Stimulated activated CD8-positive, alpha-beta memory T cell treated with anti-CD3 and anti-CD28 coated beads, Interleukin-4, amount 100 ng/mL, for 24 hours (primary cell): ENCODE measurements at places on chromosomes 6 and 20.

- DNase-seq: no peak
Measured at GRCh38 chr6:13152764-13153163, 175.6 kb downstream of the TBC1D7 start.

GRCh38 chr6:118808793-118809638 lies 84.9 kb upstream of the ASF1A start:
- DNase-seq: no peak

- no peak for DNase-seq
Measured at GRCh38 chr6:73004861-73005260, 220.4 kb downstream of the KHDC1L start.

- DNase-seq: no peak
Measured at GRCh38 chr6:81561731-81562130, 190.8 kb downstream of the TENT5A start.

DNA sequence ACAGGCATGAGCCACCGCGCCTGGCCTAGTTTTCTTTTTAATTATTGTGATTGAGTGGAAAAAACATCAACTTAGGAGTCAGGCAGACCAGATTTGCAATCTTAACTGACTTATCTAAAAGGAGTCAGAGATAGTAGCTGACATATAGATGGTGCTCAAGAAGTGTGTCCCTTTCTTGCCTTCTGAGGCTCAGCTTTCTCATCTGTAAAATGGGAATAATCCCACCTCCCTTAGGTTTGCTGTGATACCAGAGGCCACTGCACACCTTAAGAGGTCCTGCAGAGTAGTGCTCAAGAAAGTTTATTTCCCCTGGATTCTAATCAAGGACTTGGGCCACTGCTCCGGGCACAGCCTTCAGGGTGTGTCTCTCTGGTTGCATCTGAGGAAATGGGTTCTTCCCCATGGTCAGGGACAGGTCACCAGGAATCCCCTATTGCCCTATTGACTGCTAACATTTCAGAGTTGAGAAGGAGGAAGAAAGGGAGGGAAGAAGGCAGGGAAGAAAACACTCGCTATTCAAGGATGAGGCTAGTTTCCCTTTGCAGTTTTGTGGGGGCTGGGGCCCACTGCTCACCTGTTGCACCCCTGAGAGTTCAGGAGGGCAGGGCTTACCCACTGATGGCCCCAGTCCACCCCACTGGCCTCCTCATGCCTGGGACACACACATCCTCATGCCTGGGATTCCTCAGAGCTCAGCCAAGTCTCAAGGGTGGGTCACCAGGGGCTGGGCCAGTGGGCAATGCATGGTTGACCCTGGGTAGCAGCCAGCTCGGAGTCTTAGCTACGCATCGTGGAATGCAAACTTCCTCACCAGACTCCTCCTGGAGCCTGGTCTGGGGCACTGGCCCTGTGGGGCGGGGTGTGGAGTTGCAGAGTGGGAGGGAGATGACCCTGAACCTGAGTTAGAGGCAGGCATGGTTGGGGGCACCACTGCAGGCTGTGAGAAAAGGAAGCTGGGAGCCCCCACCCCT lies 21.2 kb downstream of the C6orf132 start:
- no peak for DNase-seq

DNA sequence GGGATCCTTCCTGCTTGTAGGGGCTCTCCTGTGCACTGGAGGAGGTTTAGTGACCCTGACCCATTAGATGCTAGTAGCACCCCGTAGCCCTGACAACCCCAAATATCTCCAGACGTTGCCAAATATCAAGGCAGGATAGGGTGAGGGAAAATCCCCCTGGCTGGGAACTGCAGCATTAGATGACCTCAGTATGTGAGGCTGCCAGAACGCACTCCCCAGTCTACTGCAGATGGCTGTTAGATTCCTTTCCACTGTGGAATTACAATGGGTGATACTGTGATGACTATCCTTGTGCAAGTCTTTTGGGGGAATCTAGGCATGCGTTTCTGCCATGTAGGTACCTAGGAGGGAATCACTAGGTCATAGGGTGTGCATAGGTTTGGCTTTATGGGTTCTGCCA lies 226.3 kb upstream of the KCNG1 start:
- no peak for DNase-seq

DNA sequence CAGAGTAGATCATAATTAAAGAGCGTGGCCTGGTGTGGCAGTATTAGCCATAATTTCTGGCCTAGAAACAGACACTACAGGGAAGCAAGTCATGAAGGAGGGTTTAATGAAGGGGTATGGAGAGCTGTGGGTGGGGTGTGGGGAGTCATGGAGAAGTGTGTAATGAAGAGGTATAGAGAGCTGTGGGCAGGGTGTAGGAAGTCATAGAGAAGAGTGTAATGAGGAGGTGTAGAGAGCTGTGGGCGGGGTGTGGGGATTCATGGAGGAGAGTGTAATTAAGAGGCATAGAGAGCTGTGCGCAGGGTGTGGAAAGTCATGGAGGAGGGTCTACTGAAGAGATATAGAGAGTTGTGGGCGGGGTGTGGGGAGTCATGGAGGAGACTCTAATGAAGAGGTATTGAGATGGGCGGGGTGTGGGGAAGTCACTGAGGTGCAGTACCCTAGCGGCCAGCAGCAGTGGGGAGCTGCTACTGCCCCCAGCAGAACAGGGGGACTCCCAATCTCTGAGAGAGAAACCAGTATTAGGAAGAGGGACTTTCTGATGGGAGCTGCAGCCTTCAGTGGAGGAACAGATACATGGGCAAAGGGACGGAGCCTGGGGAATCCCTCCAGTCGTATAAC lies 145.4 kb upstream of the FOXA2 start:
- DNase-seq: no peak

DNA sequence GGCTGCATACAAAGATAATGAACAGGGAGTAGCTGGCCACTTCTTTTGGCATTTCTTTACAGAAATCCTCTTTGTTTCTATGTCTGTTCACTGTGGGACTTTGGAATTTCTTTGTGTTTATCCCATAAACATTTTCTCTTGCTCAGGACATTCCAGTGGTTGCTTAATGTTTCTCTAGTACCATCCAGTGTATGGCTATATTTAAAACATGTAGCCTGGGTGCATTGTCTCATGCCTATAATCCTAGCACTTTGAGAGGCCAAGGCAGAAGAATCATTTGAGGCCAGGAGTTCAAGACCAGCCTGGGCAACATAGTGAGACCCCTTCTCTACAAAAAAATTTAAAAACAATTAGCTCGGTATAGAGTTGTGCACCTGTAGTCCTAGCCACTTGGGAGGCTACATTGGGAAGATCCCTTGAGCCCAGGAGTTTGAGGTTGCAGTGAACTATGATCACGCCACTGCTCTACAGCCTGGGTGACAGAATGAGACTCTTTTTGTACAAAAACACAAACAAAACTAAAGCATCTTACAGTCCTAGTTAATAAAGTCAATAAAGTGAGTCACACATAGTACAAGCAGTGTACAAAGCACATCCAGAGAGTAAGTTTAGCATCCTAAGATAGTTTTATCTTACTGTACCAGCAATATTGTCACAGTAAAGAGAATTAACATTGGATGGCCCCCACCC lies 63.3 kb downstream of the ZFAND3 start:
- DNase-seq: no peak

- no peak for DNase-seq
Measured at GRCh38 chr20:48632825-48633619, 194.8 kb downstream of the PREX1 start.

DNA sequence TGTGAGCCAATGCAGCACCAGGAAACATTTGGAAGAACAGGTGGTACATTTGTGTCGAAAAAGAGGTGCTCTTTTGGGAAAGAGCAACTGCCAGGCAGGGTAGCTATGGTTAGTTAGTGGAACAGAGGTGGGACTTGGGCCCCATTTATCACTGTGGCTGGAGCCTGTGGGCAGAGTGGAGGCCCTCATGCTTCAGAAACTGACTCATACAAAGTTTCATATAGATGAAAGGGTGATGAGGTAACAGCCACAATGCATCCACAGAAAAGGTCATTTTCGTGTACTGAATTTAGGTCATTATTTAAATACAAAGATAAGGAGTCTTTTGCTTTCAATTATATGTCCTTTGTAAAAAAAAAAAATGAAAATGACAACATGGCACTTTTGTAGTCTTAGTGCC lies 76.4 kb upstream of the HS3ST5 start:
- no peak for DNase-seq

DNA sequence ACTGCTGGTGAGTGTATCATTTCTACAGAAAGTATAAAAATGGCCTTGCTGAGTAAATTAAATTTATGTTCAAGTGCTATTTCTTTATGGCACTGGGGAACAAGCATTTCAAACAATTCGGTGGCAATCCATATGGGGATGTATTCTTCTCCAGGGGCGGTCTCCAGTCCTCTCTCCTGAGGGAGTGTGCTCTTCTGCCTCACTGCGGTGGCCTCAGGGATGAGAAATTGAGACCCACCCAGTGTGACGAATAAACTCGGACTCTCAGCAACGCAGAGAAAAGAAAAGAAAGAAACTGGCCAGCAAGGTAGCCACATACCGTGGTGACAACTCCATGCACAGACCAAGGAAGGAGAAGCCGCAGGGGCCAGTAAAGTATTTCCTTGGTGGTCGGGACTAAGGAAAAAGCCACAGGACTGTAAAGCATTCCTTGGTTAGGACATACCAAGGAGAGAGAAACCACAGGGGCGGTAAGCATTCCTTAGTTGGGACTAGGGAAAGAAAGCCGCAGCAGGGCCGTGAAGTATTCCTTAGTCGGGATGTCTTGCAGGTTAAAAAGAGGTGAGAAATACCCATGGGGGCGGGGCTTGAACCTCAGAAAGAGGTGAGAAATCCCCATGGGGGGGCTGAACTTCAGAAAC lies 13.6 kb upstream of the GOPC start:
- no peak for DNase-seq

GRCh38 chr6:123189816-123190215 lies 193.8 kb downstream of the CLVS2 start:
- DNase-seq: no peak

DNA sequence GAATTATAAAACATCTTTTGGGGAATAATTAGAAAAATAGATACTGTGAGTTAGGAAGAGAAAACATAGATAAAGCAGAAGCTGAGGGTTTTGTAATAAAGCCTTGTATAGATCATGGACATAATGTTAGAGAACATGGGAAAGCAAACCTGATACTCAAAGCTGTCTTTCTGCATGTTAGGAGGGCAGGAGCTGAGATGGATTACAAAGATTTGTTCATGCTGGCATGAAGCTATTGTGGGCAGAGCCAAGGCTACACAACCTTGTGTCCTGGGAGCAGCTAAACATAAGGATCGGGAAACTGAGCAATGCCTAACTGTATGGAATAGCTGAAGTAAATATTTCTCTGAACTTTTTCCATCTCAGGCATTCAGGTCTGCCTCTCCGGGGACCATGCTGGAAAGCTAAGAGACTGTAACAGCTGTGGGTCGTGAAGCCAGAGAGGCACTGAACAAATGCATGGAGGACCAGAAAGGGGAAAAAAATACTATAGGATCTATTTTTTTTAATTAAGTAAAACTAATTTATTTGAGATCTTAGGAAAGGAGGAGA lies 28.2 kb upstream of the CNKSR3 start:
- DNase-seq: no peak

GRCh38 chr20:36525620-36526365 lies 15.5 kb upstream of the MYL9 start:
- no peak for DNase-seq

GRCh38 chr6:50849796-50850180 lies 31.1 kb downstream of the TFAP2B start:
- DNase-seq: no peak

GRCh38 chr20:24157213-24157612 lies 168.6 kb upstream of the GGTLC1 start:
- DNase-seq: no peak

- DNase-seq: no peak
Measured at GRCh38 chr6:13991393-13991792, 66.6 kb downstream of the RNF182 start.

DNA sequence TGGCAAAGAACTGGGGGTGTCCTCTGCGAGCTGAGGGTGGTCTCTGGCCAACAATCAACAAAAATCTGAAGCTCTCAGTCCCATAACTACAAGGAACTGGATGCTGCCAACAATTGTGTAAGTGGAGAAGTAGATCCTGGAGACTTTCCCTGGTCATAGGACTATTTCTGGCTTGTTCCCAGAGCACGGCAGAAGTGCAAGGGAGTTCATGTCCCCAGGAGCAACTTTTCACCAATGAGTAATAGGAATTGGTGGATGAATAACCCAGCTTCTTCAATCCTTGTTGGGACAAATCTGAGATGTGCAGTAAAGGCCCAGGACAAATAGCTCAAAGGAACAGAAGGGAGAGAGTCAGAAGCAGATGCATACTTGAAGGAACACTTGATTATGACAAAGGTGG lies 95.5 kb downstream of the QRSL1 start:
- no peak for DNase-seq
